Activated CD4-positive, alpha-beta T cell treated with anti-CD3 and anti-CD28 coated beads, Interleukin-2, amount 50 U/mL, for 1 hour (primary cell): ENCODE measurements at places on chromosomes 7 and 10.

GRCh38 chr7:106140406-106141173, 28.5 kb upstream of the SYPL1 start:
- DNase-seq: no peak

DNA sequence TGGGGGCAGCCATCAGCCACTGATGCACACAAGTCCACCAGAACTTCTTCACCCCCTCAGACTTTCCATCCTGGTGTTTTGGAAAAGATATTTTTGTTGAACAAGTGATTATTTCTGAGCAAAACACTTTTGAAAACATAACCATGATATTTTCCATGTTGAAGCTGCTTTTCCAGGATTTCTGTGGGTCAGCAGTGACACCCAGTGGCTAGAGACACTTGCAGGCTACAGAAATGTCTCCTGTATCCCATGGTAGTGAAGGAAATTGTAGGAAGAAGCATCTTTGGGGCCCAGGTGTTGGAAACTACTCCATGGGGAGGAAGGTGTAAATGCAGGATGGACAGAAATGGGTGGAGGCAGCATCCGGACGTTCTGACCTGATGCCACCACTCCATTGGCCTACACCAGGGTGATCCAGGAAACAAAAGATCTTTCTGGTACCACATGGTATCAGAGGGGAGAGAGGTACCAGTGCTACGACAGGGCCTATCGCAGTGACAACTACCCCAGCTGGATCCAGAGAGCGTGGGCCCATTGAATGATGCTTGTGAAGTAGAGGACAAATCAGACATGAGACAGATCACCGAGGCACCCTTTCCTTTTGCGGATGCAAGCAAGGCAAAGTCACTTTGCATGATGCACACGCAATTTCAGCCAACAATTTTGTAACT, 111.7 kb upstream of the COBL start:
- no peak for DNase-seq

DNA sequence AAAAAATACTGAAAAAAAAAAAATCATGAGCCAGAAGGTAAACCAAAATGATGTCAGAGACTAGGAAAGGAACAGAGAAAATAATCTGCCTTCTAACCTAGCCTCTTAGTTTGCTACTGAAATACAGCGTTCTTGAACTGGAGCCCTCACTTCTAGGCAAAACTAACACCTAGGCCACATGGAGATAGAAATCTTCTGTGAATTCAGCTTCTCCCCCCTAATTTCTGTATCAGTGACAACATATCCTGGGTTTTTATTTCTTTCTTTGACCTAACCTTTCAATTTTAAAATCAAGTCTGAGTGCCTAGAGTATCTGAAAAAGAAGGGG, 100.1 kb upstream of the GLCCI1 start:
- DNase-seq: no peak

- no peak for DNase-seq
These were observed 29.1 kb upstream of the LHFPL3 start for GRCh38 chr7:104299323-104299722.

- no peak for DNase-seq
These were observed 580.9 kb downstream of the GLRX3 start for GRCh38 chr10:130717083-130717482.

GRCh38 chr10:62760401-62760800, 44.1 kb upstream of the ADO start:
- DNase-seq: no peak

- DNase-seq: no peak
These were observed 482.8 kb downstream of the GFRA1 start for GRCh38 chr10:115790220-115790619.

DNA sequence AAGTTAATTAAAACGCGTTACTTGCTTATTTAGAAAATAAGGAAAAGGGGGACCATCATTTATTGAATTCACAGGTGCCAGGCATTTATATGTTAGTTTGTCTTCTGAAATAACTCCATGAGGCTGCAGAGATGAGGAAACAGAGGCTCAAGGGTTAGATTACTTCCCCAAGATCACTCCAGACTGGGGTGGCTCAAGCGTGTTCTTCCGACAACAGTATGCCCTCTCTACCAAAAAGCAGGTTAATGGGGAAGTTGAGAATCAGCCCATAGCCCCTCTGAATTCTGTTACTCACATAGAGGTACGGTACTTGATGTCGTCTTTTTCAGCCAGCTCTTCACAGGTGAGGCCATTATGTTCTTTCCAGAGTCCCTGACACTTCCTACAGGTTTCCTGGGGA, 129.3 kb downstream of the RNF216 start:
- no peak for DNase-seq

- DNase-seq: no peak
These were observed 145.7 kb downstream of the FGFR2 start for GRCh38 chr10:121452581-121452980.
